ENCODE measurements at places on chromosomes 6 and 20.

- H3K27ac ChIP-seq: no peak overlapping the region
- peaks cover 17% of the 10 kb centered on the region for H3K27me3 ChIP-seq
- no peaks in the 10 kb centered on the region for H3K36me3 ChIP-seq
- no peaks in the 10 kb centered on the region for H3K4me1 ChIP-seq
Observed at GRCh38 chr6:46072866-46073265, 56.9 kb upstream of the ENPP4 start.

DNA sequence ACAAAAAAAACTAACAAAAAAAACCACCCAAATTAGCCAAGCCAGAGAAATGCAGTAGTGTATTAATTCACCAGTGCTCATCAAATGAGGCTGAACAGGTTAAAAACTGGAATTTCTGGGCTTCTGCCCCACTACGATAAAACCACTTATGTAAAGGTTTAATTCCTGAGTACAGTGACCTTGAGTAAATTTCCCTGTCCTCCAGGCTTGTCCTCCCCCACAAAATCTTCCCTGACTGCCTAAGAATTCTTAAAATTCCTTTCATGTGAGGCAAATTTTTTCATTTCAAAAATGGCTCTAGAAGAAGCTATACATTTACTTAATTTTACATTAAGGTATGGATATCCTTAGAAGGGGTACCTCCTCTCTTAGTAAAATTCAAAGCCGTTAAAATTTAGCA, 80.1 kb upstream of the ID4 start:
- no peak overlapping the region for H3K27ac ChIP-seq
- no peaks in the 10 kb centered on the region for H3K36me3 ChIP-seq
- no peak overlapping the region for H3K4me3 ChIP-seq
- no peak for DNase-seq
- no peaks in the 10 kb centered on the region for H3K4me1 ChIP-seq
- no peaks in the 10 kb centered on the region for H3K27me3 ChIP-seq

GRCh38 chr6:166939894-166940293, 16.5 kb downstream of the RNASET2 start:
- DNase-seq: no peak
- H3K4me3 ChIP-seq: no peak overlapping the region
- H3K27ac ChIP-seq: no peak overlapping the region
- no peaks in the 10 kb centered on the region for H3K27me3 ChIP-seq
- peaks cover 72% of the 10 kb centered on the region for H3K36me3 ChIP-seq
- peaks cover 37% of the 10 kb centered on the region for H3K4me1 ChIP-seq

GRCh38 chr6:23647045-23647444, 479.0 kb upstream of the NRSN1 start:
- H3K4me1 ChIP-seq: no peaks in the 10 kb centered on the region
- H3K36me3 ChIP-seq: no peaks in the 10 kb centered on the region
- H3K27me3 ChIP-seq: no peaks in the 10 kb centered on the region
- DNase-seq: no peak
- H3K27ac ChIP-seq: no peak overlapping the region

DNA sequence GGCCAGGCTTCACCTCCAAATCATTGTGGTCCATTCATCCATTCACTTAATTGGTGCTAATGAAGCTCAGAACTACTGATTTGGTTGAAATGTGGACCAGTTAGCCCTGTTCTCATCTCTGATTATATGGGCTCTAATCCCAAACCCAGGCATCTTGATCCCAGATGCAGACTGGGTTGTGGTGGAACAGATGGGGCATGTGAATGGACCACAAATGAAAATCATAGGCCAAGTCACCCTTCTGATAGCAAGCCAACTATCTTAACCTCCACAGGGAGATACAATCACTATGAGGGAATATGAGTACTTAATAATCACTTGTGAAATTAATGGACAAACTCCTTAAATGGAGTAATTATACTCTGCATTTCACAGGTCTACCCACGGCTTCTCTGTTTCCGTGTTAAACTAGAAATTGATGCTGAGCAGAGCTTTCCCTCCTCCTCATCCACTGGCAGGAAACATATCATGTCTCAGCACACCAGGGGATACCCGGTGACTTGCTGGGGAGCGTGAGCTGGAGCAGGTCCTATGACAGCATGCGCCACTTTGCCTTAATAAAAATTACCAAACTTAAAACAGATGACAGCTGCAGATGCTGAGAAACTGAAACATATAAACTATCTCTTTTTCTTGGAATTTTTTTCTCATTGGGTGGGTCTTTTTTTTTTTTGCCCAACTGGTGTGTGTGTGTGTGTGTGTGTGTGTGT, 108.8 kb upstream of the HEY2 start:
- H3K4me3 ChIP-seq: no peak overlapping the region
- H3K4me1 ChIP-seq: no peaks in the 10 kb centered on the region
- H3K36me3 ChIP-seq: no peaks in the 10 kb centered on the region
- no peak for DNase-seq

GRCh38 chr6:168714547-168715260, 273.7 kb downstream of the SMOC2 start:
- H3K27ac ChIP-seq: no peak overlapping the region
- DNase-seq: no peak
- no peaks in the 10 kb centered on the region for H3K36me3 ChIP-seq
- H3K4me3 ChIP-seq: no peak overlapping the region
- H3K27me3 ChIP-seq: no peaks in the 10 kb centered on the region

DNA sequence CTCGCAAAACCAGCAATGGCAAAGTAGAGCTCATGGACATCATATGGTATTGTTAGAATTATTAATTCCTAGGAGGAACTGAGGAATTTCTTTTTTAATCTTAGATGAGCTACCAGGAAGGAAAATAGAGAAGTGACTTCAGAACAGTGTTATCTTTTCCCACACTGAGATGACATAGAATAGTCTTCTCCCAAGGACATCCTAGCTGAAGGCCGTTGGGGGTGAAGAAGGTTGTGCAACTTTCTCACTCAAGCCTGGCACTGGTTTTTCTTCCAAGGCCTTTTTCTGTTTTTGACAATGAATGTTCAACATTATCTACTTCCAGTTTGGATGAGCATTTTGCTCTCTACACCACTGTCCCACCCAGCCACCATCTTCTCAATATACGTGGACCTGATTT, 35.8 kb upstream of the MAS1 start:
- no peaks in the 10 kb centered on the region for H3K36me3 ChIP-seq
- no peak for DNase-seq

- DNase-seq: no peak
- H3K27me3 ChIP-seq: peaks cover 32% of the 10 kb centered on the region
- H3K4me3 ChIP-seq: no peak overlapping the region
- H3K4me1 ChIP-seq: no peaks in the 10 kb centered on the region
Observed at GRCh38 chr20:16745204-16745603, 3.0 kb upstream of the OTOR start.
